RWPE2 (cell line): ENCODE measurements at places on chromosomes 2 and 18.
A peak's percentile ranks its signal among the peaks of the same experiment; 100 is the strongest.

DNA sequence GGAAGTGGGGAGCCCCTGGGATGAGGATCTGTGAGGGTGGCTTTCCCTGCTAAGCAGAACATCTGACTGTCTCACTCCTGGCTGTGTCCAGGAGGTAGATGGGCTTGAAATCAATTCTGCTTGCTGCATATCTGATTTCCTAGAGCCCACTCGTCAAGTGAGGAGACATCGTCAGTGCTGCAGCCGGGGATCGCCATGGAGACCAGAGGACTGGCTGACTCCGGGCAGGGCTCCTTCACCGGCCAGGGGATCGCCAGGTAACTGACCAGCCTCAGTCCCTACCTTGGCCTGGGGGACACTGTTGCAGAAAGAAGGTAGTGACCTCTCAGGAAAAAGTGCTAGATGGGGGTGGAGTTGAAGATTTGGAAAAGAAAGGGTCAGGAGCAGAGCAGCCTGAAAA is 31.3 kb downstream of the CNGA3 start:
- DNase-seq, result no peak

DNA sequence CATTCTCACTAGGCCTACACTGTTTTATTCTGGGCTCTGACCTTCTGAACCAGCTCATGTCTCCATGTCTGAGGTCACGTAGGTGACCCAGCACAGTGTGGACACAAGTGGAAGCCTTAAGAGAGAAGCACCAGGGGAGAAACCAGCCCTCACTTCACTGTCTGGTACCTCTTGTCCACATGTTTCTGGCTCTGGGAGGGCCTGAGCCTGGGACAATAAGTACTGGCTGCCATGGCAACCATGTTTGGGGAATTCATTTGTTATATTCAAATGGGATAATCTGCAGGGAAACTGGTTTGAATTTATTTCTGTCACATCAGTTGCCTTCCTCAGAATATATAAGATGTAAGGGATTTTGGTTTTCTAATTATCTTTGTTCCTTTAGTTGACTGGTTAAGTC is 23.3 kb downstream of the MYO3B start:
- no peak for DNase-seq

GRCh38 chr18:9613550-9614400 is 584 bp downstream of the PPP4R1 start:
- DNase-seq, result peak; percentile 61

DNA sequence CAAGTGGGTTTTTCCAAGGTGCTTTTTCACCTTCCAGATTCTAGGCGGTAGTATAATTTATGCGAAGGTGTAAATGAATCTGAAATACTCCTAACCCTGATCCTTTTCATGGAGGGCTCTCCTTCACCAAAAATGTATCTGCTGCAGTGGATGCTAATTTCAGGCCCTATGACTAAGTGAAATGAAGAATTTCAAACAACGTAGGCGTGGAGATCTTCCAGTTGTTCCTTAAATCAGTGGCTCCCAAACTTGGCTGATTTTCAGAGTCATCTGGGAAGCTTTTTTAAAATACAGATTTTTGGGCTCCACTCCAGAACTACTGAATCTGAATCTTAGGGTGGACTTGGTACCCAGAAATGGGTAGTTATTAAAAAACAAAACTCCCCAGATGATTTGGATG is 5.5 kb downstream of the GCKR start:
- no peak for DNase-seq

GRCh38 chr2:177171418-177171865 is 41.2 kb upstream of the HNRNPA3 start:
- no peak for DNase-seq
